ENCODE measurements at places on chromosomes 12 and 14.

GRCh38 chr14:105193916-105194782, 13.0 kb upstream of the NUDT14 start:
- DNase-seq: peak; percentile 42

DNA sequence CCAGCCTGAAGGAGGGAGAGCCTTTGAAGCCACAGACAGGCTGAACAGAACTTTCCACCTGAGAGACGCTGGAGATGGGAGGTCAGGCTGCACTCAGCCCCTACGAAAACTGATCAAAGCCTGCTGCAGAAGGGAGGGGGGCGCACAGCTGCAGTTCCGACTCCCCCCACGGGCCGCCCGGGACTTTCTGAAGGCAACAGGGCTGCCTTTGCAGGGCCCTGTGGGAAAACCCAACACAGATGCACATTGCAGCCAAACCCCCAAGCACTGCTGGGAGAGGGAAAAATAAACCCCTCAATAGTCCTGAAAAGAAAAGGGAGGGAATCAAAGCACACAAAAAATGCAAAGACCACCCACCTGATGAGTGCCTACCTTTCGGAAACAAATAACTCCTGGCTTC, 290.6 kb downstream of the ZFP36L1 start:
- DNase-seq: no peak

GRCh38 chr14:68784226-68784910, 8.5 kb downstream of the ZFP36L1 start:
- no peak for DNase-seq

GRCh38 chr14:37594238-37594970, 645 bp downstream of the FOXA1 start:
- DNase-seq: peak; percentile 55

GRCh38 chr12:33427071-33427470, 12.5 kb downstream of the SYT10 start:
- no peak for DNase-seq

DNA sequence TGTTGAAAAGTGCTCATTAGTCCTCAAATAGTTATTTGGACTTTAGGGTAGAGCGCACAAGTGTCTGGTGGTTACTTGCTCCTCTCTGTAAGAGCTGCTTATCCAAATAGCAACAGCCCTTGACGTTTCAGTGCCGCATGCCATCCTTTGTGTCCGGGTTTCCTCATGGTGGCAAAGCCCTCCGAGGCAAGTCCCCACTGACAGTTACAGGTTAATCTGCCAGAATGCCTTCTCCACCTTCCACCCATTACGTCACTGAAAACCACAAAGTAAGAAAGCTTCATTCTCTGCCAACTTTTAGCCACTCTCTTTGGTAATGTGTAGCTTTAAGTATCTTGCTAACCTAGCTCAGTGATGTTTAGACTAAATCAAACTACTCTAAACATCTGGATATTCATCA, 78.6 kb downstream of the POLR3B start:
- DNase-seq: no peak

DNA sequence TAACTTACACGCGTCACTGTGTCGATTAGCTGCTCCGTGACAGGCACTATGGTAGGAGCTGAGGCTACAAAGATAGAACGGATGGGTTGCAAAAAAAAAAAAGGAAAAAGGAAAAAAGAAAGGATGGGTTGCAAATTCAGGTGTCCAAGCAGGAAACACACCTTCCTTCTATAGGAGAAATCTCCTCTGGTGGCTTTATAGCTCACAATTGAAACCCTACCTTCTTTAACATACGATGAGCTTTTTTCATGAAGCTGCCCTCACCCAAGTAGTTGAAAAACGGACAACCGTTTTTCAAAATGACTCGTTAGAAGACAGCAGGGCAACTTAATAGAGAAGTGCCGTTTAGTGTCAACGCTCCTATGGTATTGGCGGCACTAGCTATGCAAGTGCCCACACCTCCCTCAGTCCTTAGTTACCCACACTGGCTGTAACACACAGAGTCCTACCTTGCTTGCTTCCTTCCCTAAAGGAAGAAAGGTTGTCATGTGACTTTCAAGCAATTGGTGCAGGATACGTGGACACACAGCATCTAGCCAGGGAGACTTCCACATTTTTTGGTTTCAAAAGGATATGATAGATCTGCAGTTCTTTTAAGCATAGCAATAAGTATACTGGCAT, 682 bp upstream of the TRIP11 start:
- DNase-seq: no peak

GRCh38 chr12:24361877-24362580, 412.6 kb upstream of the SOX5 start:
- no peak for DNase-seq

DNA sequence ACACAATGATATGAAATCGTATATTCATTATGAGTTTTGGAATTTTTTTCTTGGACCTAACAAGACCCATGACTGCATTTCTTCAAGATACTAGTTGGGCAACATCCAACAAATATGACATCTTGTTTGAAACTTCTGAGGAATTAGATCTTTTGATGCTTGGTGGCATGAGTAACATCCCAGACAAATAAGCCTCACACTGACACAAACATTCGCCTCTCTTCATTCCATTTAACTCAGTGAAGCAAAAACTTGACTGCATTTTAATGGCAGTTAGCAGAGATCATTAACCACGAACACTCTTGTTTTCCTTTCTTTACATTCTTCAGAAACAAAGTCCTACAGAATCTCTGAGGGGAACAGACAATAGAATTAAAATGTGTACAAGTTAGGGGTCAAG, 758.3 kb downstream of the C12orf50 start:
- no peak for DNase-seq

GRCh38 chr14:76710056-76711010, 50.9 kb upstream of the VASH1 start:
- DNase-seq: no peak

DNA sequence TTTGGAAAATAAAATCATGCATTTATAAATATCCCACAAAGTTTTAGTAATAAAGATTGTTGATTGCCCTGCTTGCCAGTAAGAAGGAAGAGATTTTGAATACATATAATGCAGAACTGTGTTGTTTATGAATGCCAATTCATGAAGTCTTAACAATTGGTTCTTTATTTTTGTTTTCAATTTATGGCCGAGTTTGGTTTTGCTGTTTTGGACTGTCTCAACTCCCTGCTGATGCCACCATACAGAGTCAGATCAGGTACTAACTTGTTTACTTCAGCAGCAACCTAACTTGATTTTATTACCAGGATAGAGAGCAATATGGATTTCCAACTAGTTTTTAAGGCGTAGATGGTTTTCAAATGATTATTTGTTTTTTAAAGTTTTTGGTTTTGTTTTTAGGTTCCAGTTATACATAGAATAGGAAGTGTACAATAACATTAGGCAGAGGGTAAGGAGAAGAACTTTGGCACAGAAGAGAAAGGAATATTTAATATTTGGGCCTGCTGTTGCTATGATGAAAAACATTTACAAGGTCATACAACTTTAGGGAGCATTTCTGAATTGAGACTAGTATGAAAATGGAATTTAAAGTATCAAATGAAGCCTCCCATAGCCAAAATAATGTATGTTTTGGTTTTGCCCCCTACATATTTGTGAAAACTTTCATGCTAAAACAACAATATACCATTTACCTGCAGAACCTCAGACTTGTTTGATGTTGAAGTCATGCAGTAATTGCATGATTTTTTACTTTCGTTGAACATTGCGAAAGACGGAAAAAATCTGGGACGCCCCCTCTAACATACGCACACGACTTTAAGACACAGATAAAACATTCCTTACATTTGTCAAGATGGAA, 904 bp upstream of the FAM177A1 start:
- no peak for DNase-seq

DNA sequence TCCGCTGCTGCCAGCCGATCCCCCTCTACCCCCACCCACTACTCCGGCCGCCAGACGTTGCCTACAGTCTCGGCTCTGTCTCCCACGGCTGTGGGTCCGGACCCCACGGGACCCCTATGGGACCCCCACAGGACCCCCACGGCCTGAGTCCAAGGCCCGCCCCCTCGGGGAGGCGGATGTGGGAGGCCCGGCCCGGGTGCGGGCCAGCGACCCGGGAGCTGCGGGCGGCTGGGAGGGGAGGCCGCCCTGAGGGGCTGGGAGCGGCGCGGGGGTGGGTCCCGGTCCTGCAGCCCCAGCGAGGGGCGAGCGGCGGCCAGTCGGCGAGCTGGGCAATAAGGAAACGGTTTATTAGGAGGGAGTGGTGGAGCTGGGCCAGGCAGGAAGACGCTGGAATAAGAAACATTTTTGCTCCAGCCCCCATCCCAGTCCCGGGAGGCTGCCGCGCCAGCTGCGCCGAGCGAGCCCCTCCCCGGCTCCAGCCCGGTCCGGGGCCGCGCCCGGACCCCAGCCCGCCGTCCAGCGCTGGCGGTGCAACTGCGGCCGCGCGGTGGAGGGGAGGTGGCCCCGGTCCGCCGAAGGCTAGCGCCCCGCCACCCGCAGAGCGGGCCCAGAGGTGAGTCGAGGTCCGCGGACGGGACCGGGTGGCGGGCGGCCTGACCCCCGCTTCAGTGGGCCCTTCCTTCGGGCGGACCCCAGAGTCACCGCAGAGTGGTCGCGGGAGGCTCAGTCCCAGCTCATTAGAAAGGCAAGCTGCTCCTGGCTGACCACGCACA, at the start of gene ACVRL1:
TSS of gene ACVRL1 (plus strand) at position 422 of the 773 bp plus-strand sequence. CDS start 4,971 bp downstream, outside the sequence.
- no peak for DNase-seq

DNA sequence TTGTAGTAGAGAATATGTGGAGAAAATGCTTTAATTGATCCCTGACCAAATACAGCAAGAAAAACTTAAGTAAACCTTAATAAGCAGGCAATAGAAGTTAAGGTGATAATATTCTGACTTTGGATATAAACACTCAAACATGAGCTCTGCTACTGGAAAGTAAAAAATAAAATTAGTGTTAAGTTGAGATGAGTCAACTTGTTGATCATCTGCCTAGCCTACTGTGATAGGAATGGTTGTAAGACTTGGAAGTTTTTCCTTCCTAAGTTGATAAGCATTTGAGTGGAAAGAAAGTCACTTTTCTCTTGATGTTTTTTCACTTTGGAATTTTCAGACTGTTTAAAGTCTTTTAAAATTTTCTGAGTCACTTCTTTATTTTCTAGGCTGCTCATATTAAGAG, 26.0 kb downstream of the ADIPOR2 start:
- DNase-seq: no peak

- no peak for DNase-seq
Measured at GRCh38 chr14:78700236-78700635, 530.1 kb downstream of the NRXN3 start.

GRCh38 chr12:2877953-2878732, 1.1 kb downstream of the RHNO1 start:
- DNase-seq: no peak

GRCh38 chr14:92696366-92696765, 52.1 kb downstream of the LGMN start:
- DNase-seq: no peak

GRCh38 chr12:70598467-70599193, 38.6 kb downstream of the PTPRB start:
- no peak for DNase-seq

GRCh38 chr12:52019113-52019770, 12.5 kb downstream of the TAMALIN start:
- no peak for DNase-seq

DNA sequence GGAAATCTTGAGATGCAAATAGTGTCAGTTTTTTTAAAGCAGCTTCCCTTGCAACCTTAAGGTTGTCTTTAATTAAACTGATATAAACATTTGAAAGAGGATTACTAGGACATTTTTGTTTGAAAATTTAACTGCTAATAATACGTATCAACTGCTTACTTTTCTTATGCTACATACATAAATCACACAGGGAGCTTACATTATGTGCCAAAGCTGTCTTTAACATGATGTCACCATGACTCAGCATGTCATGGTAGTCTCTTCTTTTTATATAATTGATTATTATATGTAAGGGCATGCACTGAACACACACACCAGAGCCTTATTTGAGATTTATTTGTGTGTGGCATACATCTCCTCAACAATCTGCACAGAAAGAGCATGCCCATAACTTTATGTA, 63.0 kb upstream of the PTHLH start:
- DNase-seq: no peak

DNA sequence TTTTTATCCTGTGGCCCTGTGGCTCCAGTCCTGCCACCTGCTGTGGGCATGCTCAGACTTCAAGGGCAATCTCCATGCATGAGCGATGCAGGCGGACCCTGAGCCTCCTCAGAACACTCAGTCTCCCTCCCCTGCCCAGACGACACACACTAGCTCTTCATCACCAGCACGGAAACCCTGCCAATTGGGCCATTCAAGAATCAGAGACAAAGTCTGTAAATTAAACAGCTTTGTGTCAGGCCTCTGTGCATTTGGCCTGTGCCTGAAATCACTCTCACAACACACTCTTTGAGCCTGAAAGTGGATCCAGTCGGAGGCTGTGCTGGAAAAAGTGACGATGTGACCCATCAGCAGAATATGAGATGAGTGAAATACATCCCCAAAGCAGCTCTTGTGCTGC, 12.5 kb downstream of the POU6F1 start:
- no peak for DNase-seq

DNA sequence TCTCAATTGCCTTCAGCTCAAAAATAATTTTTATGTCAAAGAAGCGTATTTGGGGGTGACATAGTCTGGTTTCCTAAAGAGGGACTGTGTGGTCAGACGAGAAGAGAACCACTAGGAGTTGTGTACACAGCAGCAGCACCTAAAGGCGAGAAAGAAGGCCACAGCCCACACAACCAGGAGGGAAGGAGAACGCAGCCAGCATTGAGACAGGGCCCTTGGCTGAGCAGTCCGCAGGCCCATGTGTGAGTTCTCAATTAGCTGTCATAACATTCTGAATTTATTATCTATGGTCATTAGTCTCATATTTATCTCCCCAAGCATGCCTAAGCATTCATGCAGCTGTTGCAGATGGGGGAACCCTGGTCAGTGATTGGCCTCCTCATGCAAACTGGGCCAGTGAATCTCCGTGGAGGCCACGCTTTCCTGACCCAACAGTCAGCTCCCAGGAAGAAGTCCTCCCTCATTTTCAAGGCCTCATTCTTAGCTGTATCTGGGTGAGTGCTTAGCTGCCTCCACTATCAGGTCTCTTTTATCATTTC, 81.2 kb upstream of the ATF7IP start:
- DNase-seq: no peak

- no peak for DNase-seq
Measured at GRCh38 chr12:117688446-117688845, 280.3 kb downstream of the KSR2 start.

DNA sequence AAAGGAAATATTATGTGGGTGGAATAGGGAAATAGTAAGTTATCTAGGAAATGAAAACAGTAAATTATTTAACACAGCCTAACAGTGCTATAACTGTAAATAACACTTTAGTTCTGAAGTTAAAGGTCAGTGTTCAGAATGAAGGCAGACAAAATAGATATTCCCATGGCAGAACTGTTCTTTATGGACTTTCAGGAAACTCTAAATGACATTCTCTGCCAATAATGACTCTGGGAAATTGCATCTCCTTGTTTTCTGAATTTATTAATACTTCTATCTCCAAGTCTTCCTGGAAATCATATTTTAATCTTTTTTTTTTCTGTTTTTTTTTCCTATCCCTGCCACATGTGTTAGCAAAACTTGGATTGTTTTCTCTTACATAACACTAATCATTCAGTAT, 101.4 kb downstream of the PDE3A start:
- no peak for DNase-seq

- DNase-seq: no peak
Measured at GRCh38 chr12:95474660-95474958, 657 bp downstream of the METAP2 start.

- DNase-seq: no peak
Measured at GRCh38 chr12:19014240-19014639, 115.3 kb upstream of the PLEKHA5 start.
